Activated CD8-positive, alpha-beta memory T cell treated with anti-CD3 and anti-CD28 coated beads for 48 hours (primary cell): ENCODE measurements at places on chromosomes 5 and 9.

GRCh38 chr5:153798830-153799229, 239.9 kb downstream of the FAM114A2 start:
- DNase-seq: no peak

- no peak for DNase-seq
Measured at GRCh38 chr9:102309379-102309778, 570.9 kb upstream of the GRIN3A start.

- DNase-seq: no peak
Measured at GRCh38 chr9:76255781-76256455, 138.3 kb downstream of the RFK start.

- DNase-seq: no peak
Measured at GRCh38 chr5:114266374-114266773, 95.5 kb upstream of the KCNN2 start.

DNA sequence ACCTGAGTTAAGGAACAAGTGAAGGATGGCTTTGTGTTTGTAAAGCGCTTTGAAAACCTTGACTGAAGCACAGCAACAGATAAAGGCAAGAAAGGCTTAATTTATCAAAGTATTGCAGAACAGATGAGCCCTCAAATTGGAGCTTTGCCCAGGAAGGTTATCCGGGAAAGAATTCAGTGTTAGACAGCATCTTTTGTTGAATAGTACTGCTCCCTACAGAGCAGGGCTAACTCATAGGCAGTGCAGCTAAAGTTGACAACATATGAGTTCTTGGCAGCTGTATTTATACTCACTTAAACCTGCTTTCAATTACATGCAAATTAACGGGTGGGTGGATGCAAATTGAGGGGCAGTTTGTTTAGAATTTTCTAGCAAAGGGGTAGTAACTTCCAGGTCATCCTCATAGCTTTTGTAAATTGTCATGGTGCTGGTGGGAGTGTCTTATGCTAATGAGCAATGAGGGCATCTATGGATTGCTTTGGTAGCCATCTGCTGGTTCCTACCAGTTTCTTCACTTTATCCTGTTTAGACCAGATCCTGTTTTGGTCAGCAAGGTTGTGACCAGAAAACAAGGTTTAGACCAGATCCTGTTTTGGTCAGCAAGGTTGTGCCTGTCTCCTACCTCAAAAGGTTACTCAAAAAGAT, 105.8 kb downstream of the GDA start:
- DNase-seq: no peak

GRCh38 chr9:16708656-16709435, 161.6 kb downstream of the BNC2 start:
- DNase-seq: no peak

GRCh38 chr9:127291246-127291778, 26.7 kb downstream of the GARNL3 start:
- no peak for DNase-seq

GRCh38 chr5:7068899-7069298, 327.0 kb upstream of the ADCY2 start:
- DNase-seq: no peak

DNA sequence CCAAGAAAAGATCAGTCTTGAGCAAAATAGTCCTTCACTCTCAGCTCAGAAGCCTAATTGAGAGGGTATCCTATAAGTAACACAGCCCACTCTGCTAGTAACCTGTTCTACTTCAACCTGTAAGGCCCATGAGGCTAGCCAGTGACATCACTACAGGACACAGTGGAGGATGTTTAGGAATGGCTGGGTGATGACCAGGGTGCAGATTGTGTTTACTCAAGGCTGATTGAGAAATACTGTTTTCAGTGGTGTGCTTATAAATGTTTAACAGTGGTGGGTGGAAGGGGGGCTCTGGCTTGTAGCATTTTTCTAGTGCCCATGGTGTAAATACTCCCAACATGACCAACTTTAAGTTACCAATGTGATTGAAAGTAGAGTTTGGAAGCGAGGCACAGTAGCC, 159.8 kb upstream of the CCDC152 start:
- no peak for DNase-seq

GRCh38 chr9:25224996-25225395, 453.2 kb downstream of the TUSC1 start:
- DNase-seq: no peak

GRCh38 chr9:19405771-19406170, 3.0 kb upstream of the ACER2 start:
- no peak for DNase-seq

GRCh38 chr5:72940082-72940481, 15.8 kb upstream of the FCHO2 start:
- DNase-seq: no peak

GRCh38 chr5:173573126-173573960, 43.1 kb downstream of the BOD1 start:
- peak; percentile 66 for DNase-seq

DNA sequence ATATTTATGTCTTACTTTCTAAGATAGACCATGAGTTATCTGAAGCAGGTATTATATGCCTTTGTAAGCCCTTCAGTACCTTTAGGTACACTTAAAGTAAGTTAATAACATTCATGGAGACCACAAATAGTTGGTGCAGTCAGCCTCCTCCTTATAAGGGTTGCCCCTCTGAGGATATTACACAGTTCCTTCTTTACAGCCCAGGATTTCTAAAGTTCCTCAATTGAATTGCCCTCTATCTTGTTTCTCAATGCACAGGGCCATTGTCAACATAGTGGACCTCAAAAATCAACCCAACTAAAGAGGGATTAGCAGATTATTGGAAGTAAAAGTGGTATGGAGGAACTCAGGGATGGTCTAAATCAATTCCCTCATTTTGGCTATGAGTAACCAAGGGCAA, 50.3 kb downstream of the HMHB1 start:
- DNase-seq: no peak

DNA sequence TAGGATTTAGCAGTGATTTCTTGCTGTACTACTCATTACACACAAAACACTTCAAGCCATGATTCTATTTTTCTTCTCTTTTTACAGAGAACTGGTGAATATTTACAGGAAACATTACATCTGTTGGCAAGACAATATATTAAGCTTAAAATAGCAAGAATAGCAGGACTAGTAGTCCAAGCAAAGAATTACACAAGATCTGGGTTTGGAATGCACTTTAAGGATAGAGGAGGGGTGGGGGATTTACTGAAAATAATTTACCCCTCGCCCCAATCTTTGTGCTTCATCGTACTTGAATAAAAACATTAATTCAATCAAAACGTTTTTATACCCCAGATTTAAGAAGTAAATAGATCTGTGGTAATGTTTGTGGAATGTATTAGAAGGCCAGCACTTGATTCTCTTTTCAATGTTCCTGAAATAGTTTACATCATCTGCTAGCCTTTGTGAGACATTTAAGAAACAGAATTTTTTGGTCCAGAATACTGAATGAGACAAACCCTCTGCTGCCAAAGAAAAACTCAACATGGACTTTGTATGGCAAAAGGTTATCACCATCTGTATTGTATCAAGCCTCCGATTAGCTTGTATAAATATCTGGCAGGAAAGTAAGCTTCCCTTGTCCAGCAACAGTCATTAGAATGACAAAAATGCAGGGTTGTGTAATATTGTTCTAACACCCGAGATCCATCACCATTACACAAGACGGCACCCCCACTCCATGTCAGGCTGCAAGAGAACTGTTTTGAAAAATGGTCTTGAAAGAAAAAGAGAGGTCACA, 23.8 kb downstream of the SVEP1 start:
- DNase-seq: no peak

- no peak for DNase-seq
Measured at GRCh38 chr9:121783521-121784507, 132.4 kb downstream of the DAB2IP start.

- no peak for DNase-seq
Measured at GRCh38 chr5:113039229-113039933, 62.8 kb downstream of the DCP2 start.

- DNase-seq: no peak
Measured at GRCh38 chr9:91954841-91955471, 4.9 kb upstream of the ROR2 start.

- DNase-seq: no peak
Measured at GRCh38 chr5:122844910-122845228, 544 bp upstream of the SNX24 start.

- no peak for DNase-seq
Measured at GRCh38 chr5:43305948-43306565, 7.2 kb downstream of the HMGCS1 start.

DNA sequence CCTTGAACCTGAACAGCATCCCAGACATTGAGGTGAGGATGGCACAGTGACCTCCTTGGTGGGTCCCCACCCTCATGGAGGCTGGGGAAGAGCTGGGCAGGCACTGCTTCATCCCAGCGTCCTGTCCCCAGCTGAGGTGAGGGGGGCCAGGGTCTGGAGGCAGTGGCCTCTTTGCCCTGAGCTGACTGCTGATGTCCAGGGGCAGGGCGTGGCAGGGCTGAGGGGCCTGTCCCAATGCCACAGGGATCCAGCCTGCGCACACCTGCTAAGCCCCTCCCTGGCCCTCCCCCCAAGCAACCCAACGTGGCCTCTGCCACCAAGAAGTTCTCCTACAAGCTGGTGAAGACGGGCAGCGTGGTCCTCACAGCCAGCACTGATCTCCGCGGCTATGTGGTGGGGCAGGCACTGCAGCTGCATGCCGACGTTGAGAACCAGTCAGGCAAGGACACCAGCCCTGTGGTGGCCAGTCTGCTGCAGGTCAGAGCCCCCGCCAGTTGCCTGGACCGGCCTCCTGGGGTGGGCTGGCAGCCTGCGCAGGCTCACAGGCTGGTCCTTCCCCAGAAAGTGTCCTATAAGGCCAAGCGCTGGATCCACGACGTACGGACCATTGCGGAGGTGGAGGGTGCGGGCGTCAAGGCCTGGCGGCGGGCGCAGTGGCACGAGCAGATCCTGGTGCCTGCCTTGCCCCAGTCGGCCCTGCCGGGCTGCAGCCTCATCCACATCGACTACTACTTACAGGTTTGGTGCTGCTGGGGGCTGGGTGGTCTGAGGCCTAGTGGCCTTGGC, 4.9 kb upstream of the EHMT1 start:
- DNase-seq: no peak

DNA sequence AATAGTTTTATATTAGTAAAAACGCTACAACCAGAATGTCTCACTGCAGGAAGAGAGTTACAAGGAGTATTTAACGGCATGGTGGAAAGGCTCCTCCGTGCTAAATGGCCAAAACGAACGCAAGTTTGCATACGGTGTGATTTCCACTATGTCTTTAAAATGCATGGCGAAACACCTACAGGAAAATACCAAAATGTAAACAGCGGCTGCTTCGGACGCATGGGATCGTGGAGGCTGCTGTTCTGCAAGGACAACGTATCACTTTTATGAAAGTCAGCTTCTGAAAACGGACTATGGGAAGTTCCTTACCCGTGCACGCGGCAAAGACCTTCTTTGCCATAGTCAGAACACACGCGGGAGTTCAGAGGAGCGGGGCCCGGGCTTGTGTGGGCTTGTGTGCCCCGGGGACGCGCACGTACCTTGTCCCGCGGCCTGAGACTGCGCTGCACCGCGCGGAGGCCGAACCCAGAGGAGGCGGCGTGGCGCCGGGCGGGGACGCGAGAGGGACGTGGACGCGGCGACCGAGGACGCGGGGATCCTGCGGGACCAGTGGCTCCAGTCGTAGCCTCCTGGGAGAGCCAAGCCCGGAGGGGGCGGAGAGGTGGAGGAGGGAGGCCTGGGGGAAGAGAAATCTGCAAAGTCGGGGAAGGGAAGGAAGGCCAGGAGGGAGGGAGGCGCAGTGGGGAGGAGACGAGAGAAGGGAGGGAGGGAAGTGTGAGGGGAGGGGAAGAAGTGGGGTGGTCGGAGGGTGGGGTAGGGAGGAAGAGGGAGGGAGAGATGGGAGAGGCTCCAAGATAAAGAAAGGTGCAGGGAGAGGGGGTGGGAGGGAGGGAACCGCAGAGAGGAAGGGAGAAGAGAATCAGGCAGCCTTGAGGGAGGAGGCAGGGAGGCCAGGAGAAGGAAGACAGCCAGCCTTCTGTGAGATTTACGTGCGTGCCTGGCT, at the start of gene CMBL:
Gene CMBL (minus strand): TSS at position 697 of the 943 bp plus-strand sequence. CDS start 17,140 bp downstream, outside the sequence.
- DNase-seq: no peak

DNA sequence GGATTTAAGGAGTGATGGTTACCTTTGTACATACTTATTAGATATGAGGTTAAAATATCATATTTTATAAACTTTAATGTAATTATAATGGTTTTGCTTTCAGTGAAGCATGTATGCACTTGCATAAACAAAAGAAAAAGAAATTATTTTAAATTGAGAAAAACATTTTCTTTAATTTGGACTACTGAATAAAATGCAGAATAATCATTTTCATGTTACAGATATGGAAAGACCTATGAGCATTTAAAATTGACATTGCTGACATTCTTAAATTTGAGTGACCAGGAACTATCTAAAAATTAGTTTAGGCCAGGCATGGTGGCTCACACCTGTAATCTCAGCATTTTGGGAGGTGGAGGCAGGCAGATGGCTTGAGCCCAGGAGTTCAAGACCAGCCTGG, 49.2 kb downstream of the LIX1 start:
- no peak for DNase-seq

DNA sequence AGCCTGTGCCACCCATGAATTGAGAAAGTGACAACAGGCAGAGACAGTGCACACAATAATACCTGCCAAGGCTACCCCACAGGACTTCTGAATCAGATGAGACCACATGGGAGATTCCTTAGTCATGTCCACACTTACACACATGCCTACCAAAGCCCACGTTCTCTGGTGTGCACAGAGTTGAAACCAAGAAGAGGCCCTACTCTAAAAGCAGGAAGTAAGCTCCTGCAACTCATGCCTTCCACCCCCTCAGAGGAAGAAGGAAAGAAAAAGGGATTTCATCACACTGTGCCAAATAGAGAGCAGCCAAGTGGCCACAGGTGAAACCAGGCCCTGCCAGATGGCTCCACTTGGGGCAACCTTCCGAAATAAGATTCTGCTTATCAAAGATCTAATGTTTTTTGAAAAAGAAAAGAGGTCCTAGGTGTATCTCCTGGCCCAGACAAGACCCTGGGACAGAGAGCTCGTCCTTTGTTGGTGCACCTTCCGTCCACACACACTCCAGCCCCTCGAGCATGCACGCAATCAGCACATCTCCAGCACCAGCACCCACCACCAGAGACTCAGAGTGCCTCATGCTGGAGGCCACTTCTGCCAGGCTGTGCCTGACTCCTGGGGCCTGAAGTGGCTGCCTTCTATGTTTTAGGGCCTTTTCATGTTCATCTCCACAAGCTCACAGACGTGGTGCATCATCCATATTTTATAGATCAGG, 114.6 kb upstream of the SPOCK1 start:
- DNase-seq: no peak
